NCI-H1417 (cell line): ENCODE measurements at places on chromosomes 12 and 14.

DNA sequence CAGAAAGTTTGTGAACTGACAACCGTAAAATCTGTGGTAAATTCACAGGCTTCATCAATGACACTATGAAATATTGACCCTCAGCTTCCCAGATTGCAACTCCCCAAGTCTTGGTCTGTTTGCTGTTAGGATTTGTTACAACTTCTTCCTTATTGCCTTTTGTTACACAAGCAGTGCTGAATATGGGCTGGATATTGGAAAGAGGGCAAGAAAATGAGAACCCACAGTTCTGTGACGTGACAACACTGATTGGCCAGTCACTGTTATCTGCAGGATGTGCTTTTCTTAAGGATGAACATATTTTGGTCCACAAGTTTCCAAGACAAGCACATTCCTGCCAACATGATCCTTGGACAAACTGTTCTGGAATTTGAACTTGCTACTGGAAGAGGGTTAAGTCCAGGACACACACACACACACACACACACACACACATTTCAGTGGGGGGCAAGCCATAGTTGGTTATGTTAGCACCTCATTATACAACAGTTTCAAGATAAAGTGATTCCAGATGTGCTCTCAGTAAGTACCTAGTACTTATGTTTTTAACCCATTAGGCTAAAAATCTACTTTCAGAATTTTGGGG is 16.6 kb upstream of the SLC38A2 start:
- no peak for DNase-seq

DNA sequence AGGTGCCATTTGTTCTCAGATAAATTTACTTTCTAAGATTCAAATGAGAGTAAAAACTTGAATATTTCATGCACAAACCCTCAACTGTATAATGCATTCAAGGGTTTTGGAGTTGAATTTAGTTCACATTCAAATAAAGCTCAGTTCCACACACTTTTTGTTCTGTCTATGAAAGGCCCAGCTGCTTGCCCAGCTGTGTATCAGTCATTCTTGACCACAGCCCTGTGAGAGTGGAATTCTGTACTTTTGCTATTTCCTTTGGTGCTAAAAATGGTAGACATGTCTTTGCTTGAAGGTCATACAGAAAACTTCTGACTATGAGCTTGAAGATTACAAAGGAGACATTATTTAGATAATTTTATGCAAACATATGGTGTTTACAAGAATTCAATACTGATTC is 110.4 kb downstream of the KCNC2 start:
- DNase-seq: no peak

DNA sequence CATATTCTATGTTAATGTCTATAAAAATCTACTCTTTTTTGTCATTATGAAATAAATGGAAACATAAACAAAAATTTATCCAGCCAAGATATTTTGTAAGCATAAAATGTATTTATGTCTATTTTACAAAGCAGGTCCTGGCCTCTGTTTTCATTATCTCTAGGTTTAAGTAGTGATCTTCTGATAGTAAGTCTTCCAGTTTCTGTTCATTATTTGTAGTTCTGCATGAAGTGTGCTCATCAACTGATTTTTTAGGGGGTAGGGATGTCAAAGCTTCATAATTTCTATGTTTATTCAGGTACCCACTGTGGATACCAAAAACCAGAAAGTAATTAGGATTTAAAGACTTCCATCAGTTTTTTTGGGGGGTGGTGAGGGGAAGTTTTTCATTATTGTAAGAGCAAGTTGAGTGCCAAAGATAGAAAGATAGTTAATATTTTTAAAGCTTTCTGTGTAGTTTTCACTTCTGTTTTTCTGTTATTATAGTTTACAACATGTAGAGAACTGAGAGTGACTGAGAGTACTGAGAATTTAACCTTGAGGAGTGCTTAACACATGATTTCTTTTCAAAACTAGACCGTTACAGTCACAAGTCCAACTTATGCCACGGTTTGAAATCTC is 30.6 kb upstream of the LMO3 start:
- no peak for DNase-seq

DNA sequence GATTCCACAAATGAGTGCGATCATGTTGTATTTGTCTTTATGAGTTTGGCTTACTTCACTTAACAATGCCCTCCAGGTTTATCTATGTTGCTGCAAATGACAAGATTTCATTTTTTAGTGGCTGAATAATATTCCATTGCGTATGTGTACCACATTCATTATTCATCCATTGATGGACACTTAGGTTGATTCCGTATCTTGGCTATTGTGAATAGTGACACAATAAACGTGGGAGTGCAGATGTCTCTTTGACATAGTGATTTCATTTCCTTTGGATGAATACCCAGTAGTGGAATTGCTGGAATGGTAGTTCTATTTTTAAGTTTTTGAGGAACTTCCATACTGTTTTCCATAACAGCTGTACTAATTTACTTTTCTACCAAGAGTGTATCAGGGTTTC is 23.5 kb downstream of the AKAP6 start:
- DNase-seq: no peak

- DNase-seq: no peak
Observed at GRCh38 chr14:33556382-33557121, 394.3 kb downstream of the EGLN3 start.

- DNase-seq: no peak
Observed at GRCh38 chr14:68518761-68519670, 273.9 kb downstream of the ZFP36L1 start.

- DNase-seq: no peak
Observed at GRCh38 chr12:125797421-125798175, 732.4 kb downstream of the AACS start.

DNA sequence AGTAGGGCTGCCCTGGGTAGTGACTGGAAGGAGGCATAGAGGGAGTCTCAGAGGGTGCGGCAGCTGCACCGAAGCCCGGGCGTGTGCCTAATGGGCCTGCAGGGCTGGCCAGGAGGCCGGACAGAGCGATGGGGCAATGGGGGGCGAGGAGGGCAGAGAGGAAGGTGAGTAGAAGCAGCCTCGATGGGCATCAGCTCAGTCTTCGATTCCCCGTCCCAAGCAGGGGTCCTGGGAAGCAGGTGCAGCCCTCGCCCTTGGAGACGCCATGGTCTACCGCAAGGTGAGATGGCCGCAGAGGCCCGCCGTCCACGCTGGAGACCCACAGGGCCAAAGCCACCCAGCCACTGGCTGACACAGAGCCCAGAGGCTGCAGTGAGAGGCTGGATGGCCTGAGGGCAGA is 70.8 kb downstream of the GALNT9 start:
- DNase-seq: no peak

GRCh38 chr12:92363295-92364146 is 217.9 kb upstream of the BTG1 start:
- DNase-seq: no peak

DNA sequence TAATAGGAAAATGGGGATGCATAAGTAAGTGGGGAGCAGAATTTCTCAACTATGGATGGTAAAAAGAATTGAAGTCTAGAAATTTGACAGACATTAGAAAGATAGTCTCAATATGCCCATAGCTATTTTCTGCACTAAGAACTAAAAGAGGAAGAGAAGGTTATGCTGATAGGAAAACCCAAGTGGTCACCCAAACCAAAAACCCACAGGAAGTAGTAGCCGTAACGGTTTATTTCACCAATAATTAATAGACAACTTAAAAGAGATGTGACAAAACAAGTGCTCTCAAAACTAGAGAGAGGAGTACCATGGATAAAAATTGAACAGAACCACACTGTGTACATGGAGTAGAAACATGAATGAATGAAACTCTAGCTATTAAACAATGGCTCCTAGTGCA is 295.4 kb downstream of the FSCB start:
- no peak for DNase-seq

DNA sequence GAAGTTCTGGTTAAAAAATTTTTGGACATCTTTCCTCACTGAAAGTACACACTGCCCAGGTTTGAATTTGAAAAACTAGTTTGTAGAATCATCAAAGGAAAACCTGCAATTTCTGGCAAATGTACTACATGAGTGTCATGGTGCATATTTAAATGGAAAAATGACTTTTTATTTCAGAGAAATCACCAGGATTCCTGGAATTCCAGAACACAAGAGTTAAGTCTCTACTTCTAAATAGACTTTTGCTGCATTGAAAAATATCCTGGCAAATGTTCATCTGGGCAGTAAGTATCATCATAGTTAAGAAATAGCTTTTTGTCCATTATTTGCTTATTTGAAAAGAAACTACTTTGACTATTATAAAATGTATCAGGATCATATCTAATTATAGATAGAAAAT is 275.1 kb downstream of the PRKD1 start:
- DNase-seq: no peak

- DNase-seq: no peak
Observed at GRCh38 chr12:115785548-115785947, 491.9 kb downstream of the MED13L start.

DNA sequence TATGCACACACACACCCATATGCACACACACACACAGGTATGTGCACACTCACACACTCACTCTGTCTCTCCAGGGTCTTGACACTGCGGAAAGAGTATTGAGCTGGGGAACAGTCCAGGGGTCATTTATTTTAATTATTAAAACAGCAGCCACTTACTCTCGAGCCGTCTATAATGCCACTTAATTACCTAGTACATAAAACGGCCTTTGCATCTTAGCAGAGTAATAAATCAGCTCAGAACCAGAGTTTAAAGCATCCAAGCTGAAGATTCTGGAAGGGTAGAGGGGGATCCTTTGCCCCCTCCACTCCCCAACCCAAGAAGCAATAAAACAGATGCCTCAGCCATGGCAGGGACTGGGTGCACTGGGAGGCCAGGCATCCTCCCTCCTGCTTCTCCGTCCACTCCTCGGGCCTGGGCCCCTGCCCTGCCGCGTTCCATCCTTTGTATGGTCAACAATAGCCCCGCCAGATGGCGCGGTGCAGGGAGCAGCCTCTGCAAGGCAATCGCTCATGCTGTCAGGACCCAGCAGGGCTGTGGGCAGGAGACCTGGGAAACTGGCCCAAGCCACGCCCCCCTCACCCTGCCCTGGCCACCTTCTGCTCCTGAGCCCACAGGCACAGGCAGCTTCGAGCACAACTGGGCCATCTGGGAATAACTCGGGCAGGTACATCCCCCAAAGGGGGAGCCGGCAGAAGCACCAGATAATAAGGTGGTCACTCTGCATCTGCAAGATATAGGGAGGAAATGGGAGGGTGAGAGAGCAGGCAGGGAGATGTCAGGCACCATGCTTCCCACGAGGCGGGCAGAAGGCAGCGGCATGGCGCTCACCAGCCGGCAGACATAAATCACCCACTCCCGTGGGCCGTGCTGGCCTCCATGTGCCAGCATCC is 40.9 kb downstream of the CCDC85C start:
- DNase-seq: no peak

DNA sequence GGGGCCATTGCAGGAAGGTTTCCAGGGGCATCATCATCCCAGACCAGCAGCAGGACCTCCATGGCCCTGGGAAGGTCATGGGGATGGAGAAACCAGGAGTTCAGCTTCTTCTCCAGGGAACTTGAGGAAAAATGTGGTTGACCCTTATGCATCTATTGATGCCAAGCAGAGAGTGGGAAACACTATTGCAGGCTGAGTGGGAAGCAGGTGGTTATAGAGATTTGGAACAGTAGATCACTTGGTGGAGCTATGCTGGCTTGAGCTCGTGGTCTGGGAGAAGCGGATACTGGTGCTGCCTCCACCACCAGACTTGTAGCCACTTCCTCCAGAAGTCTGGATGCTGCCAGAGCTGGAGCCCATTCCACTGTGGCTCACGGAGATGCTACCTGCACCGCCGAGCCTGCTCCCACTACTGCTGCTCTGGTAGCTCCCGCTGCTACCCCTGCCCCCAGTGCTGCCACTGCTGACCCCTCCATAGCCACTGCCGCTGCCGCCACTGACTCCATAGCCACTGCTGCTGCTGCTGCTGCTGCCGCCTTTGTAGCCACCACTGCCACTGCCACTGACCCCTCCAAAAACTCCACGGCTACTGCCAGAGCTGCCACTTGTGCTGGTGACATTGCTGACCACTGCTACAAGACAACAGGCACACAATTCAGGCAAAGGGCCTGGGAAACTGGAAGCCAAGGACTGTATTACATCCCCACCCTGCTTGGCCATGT is 8.5 kb downstream of the KRT76 start:
- no peak for DNase-seq

DNA sequence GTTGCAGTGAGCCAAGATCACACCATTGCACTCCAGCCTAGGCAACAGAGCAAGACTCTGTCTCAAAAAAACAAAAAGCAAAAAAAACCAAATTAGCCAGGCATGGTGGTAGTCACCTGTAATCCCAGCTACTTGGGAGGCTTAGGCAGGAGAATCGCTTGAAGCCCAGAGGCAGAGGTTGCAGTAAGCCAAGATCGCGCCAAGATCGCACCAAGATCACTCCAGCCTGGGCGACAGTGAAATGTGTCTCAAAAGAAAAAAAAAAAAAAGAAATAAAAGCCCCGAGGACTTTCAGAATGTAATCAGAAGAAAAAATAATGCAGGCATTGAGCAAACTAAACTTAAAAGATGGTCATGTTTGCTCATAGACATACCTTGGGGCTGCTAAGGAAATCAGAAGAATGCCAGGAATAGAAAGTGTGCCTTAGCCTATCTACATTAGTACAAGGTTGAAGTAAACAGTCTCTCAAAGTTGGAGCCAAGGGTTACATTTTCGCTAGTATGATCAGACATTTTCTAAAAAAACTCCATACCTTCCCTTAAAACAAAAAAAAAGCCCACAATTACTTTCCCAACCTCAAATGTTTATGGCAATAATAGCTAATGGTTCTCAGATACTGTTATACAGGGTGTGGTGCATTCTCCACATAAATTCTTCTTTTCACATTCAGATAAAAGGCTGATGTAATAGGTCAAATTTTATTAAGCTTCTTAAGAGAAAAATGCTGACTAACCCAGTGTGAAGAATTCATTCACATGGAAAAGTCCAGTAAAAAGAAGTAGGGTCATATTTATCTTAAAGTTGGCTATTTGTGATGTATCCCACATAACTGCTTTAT is 15.8 kb downstream of the DTD2 start:
- DNase-seq: no peak

- no peak for DNase-seq
Observed at GRCh38 chr12:104929977-104930376, 28.1 kb downstream of the SLC41A2 start.

- no peak for DNase-seq
Observed at GRCh38 chr14:105153739-105154475, 14.7 kb downstream of the JAG2 start.

GRCh38 chr14:106024983-106025604 is 498.7 kb downstream of the TMEM121 start:
- DNase-seq: no peak
